Left ventricle myocardium inferior (tissue), 1 donor: ENCODE measurements at places on chromosomes 3 and 15. TPM values are rescaled to one million over a fixed set of nuclear protein-coding genes. Genes with fewer than 3 reads are reported as not detected.

The LRRC31 gene
- not detected for total RNA-seq

The MRAS gene
- 349 TPM for total RNA-seq

GRCh38 chr15:28989239-28989830 is 103.6 kb downstream of the APBA2 start:
- DNase-seq = no peak

GRCh38 chr3:184827572-184827971 is 15.6 kb downstream of the VPS8 start:
- DNase-seq = no peak

GRCh38 chr3:149454746-149455145 is 19.8 kb upstream of the TM4SF4 start:
- DNase-seq = no peak
